ENCODE measurements at places on chromosomes 11 and 22.

DNA sequence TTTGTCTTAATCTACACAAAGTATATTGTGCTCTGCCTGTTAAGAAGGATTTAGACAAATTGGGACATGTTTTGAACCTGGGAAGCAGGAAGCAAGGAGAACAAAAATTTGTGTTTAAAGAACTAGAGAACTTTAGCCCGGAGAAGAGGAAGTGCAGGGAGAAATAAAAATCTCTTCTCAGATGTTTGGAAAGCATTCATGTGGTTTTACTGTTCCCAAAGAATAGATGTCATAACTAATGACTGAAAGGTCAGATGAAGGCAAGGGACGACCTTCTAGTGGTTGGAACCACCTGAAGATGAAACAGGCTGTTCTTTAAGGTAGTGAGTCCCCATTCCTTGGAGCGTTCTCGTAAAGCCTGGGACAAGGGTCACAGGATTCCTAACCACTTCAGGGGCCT, 38.3 kb downstream of the IRAG1 start:
- DNase-seq: no peak

- no peak for DNase-seq
Observed at GRCh38 chr11:107824668-107825369, 33.8 kb downstream of the SLC35F2 start.

GRCh38 chr11:12445001-12445400, 67.6 kb downstream of the PARVA start:
- DNase-seq: no peak

- DNase-seq: no peak
Observed at GRCh38 chr22:40510631-40511364, 125.7 kb downstream of the MRTFA start.

DNA sequence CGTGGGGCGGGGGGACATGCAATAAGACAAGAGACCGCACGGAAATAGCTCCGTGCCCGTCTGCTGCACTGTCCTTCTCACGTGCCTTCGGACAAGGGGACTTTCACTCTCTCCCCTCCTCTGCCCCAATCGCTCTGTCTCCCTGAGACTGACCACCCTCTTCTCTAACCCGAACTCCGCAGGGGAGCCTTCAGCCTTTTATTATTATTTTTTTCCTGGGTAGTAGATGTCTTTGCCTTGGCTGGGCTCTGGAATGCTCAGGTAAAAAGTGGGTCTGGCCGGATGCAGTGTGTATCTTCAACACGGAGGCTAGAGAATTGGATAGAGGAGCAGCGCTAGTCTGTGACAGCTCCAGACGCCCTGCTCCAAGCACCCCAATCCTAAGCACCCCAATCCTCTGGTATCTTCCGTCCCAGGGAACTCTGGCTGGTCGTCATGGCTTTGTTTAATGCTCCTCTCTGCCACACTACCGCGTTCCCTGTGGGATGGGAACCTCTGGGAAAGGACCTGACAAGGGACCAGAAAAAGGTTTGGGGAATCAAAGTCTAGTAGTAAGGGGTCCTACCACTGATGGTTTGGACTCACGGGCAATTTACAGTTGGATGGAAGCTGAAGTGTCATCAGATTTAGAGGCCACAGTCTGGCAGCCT, 25.1 kb upstream of the ROBO3 start:
- DNase-seq: no peak
